ENCODE measurements at places on chromosomes 7 and 10. TPM values are rescaled to one million over a fixed set of nuclear protein-coding genes. Genes with fewer than 3 reads are reported as not detected.
A peak's percentile ranks its signal among the peaks of the same experiment; 100 is the strongest.

DNA sequence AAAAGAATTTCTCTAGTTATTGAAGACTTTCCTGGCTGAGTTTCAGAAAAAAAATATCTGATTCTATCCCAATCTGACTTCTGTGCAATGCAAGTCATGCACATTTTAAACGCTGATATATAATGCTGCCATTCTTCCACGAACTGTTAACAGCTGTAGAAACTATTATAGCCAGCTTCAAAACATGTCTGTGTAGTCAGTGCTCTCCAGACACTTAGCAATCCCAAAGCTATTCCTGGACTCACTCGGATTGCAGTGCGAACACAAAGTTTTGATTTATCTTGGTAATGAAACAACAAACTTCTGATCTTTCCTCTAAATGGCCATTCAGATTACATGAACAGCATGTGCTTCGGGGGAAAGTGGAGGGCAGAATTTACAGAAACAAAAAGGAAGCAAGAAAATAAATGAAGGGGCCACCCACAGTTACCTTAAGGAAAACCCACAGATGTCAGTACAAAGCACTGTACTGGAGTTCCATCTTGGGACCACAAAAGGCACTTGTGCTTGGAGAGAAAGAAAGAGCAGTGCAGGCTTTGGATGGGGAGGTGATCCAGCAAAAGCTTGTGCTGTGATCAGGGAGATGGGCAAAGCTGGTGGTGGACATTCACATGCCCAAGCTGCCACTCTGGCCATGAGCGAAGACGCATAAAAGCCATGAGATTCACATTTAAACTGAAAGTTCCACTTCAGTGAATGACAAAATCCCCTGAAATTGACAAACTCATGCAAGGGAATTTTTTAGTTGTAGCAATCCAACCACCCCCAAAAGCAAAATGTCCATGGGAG, 32.1 kb upstream of the ADO start:
- peak; percentile 11 for DNase-seq

GRCh38 chr7:148191391-148192065, 399.0 kb upstream of the C7orf33 start:
- DNase-seq = peak; percentile 59

KCP gene
- polyA plus RNA-seq = 1.6 TPM

CNNM1 gene
- polyA plus RNA-seq = 2.3 TPM

SEMA4G gene
- polyA plus RNA-seq = 7.0 TPM
